ENCODE measurements at places on chromosomes 12 and 14. TPM values are rescaled to one million over a fixed set of nuclear protein-coding genes. Genes with fewer than 3 reads are reported as not detected.

GRCh38 chr12:92928421-92928961, 604 bp downstream of the EEA1 start:
- peaks cover 4% of the 10 kb centered on the region for H3K36me3 ChIP-seq
- DNase-seq: peak; percentile 64
- no peaks in the 10 kb centered on the region for H3K27me3 ChIP-seq

- no peak for DNase-seq
- no peaks in the 10 kb centered on the region for H3K4me1 ChIP-seq
- no peaks in the 10 kb centered on the region for H3K36me3 ChIP-seq
- no peaks in the 10 kb centered on the region for H3K27me3 ChIP-seq
Observed at GRCh38 chr12:106150555-106150954, 11.8 kb upstream of the NUAK1 start.

GRCh38 chr12:107277855-107278254, 184.5 kb upstream of the CRY1 start:
- H3K36me3 ChIP-seq: no peaks in the 10 kb centered on the region
- H3K27me3 ChIP-seq: no peaks in the 10 kb centered on the region
- no peak overlapping the region for H3K27ac ChIP-seq
- no peak overlapping the region for H3K4me3 ChIP-seq

DNA sequence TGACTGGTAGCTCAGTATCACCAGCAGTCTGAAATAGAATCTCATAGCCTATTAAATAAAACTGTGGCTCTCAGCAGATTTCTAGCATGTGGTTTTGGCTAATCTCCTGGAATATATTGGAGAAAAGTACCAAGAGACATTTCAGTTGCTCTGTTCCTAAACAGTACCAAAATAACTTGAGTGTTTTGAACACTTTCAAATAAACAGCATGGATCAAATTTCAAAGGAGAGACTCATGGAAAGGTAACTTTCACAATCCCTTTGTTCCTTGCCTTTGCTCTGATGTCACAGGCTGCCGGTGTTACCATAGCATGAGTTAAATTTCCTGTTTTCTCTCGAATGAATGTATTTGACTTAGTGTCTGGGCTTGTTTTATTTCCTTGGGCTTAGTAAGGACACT, 3.4 kb downstream of the ARG2 start:
- DNase-seq: no peak
- H3K27me3 ChIP-seq: no peaks in the 10 kb centered on the region
- H3K4me3 ChIP-seq: no peak overlapping the region
- no peaks in the 10 kb centered on the region for H3K36me3 ChIP-seq
- H3K27ac ChIP-seq: peak overlapping the region; percentile 69
- peaks cover 14% of the 10 kb centered on the region for H3K4me1 ChIP-seq

- H3K27ac ChIP-seq: no peak overlapping the region
- no peaks in the 10 kb centered on the region for H3K4me1 ChIP-seq
- no peaks in the 10 kb centered on the region for H3K36me3 ChIP-seq
- peaks cover 12% of the 10 kb centered on the region for H3K27me3 ChIP-seq
- H3K4me3 ChIP-seq: no peak overlapping the region
Observed at GRCh38 chr12:117228239-117228638, 38.0 kb upstream of the FBXO21 start.

GRCh38 chr12:5192726-5193125, 149.0 kb downstream of the KCNA5 start:
- no peaks in the 10 kb centered on the region for H3K27me3 ChIP-seq
- no peaks in the 10 kb centered on the region for H3K36me3 ChIP-seq
- no peak overlapping the region for H3K27ac ChIP-seq
- H3K4me1 ChIP-seq: no peaks in the 10 kb centered on the region
- H3K4me3 ChIP-seq: no peak overlapping the region

DNA sequence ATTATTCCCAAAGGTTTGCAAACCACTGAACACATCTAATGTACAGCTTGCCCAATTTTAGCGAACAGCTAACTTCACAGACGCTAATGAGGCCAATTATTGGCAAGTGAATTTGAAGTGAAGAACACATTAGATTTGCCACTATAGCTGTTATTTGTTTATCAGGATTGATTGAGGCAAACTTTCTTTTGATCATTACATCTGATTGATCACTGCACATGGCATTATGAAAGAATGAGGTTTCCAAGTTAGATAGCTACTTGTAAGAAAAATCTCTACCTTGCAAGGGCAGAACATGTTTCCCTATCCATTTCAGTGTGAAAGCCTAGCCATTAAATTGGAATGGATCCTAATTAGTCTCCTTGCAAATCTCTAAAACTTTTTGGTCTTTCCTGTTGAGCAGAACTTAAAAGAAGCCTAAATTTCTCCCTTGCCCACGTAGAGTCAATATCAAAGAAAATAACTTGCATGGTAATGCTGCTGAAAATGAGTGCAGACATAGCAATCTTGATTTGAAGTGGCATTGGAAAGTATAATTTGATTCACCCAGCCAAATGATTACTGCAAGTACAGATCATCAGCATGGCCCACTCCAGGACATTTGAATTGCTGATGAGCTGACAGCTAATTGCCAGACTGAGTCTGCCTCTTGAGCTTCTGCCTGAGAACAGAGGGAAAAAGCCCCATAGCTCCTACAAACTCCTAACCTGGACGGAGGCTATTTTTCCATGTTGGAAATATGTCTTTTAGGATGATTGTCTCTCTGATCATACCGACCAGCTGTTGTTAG, 98.6 kb downstream of the TPH2 start:
- no peak for DNase-seq
- no peak overlapping the region for H3K4me3 ChIP-seq
- H3K27ac ChIP-seq: no peak overlapping the region

DNA sequence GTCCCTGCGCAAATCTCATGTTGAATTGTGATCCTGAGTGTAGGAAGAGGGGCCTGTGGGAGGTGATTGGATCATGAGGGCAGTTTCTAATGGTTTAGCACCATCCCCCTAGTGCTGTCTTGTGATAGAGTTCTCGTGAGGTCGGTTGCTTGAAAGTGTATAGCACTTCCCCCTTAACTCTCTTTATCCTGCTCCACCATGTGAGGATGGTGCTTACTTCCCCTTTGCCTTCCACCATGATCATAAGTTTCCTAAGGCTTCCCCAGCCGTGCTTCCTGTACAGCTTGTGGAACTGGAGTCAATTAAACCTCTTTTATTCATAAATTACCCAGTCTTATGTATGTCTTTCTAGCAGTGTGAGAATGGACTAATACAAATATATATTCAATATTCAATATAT, 303.7 kb upstream of the SEL1L start:
- H3K4me3 ChIP-seq: no peak overlapping the region
- no peaks in the 10 kb centered on the region for H3K27me3 ChIP-seq
- H3K36me3 ChIP-seq: no peaks in the 10 kb centered on the region
- no peaks in the 10 kb centered on the region for H3K4me1 ChIP-seq
- no peak overlapping the region for H3K27ac ChIP-seq
- no peak for DNase-seq

DNA sequence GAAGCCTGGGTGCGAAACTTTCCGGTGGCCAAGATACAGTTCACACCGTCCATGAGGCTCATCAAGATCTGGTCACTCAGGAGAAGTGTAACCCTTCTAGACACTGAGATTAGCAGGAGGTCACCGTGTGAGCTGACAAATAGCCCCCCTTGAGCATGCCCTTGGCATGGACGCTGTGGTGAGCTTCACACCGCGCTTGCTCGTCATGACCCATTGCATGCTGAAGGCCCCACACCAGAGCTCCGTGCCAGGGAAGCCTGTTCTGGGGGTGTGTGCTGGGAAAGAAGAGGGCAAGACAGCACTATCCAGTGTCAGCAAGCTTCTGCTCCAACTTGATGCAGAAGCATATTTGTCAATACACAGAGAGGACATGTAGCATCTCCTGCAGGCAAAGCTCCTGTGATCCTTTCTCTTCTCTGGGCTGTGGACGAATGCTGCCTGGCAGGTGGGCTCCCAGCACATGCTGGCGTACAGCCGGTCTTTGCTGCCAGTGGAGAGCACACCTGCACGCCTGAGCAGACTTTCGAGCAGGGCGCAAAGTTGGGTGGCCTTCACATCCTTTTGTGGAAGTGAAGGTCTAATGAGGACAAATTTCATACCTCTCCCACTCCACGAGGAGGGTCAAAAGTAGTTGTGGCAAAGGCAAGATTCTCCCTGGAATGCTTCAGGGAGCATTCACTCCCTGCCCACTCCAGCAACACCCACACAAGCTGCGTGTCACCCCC, 126.9 kb upstream of the FKBP4 start:
- DNase-seq: no peak
- peaks cover 2% of the 10 kb centered on the region for H3K27me3 ChIP-seq
- no peak overlapping the region for H3K27ac ChIP-seq
- H3K4me3 ChIP-seq: no peak overlapping the region
- H3K4me1 ChIP-seq: no peaks in the 10 kb centered on the region

- H3K36me3 ChIP-seq: peaks cover 84% of the 10 kb centered on the region
- no peaks in the 10 kb centered on the region for H3K27me3 ChIP-seq
- H3K27ac ChIP-seq: no peak overlapping the region
- no peak overlapping the region for H3K4me3 ChIP-seq
- H3K4me1 ChIP-seq: peaks cover 36% of the 10 kb centered on the region
- DNase-seq: no peak
Observed at GRCh38 chr12:57535764-57536596, 11.0 kb downstream of the DCTN2 start.

DNA sequence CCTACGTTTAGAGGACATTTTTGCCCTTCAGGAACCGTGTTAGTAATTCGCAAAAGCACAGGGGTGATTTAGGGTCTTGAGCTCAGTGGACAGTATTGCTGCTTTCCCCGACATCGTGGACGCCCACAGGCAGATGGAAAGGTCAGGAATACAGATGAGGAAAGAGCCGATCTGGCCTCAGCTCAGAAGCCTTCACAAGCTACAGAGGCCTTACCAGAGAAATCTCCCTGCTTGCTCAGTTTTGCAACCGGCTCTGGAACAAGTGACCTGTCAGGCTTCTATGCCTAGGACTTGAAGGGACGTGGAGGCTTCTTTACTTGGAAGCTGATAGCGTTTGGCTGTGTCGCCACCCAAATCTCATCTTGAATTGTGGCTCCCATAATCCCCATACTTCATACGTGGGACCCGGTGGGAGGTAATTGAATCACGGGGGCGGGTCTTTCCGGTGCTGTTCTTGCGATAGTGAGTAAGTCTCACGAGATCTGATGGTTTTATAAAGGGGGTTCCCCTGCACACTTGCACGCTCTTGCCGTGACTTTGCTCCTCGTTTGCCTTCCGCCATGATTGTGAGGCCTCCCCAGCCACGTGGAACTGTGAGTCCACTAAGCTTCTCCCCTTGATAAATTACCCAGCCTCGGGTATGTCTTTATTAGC, 332.5 kb downstream of the MED13L start:
- H3K36me3 ChIP-seq: no peaks in the 10 kb centered on the region
- no peak overlapping the region for H3K27ac ChIP-seq
- H3K27me3 ChIP-seq: no peaks in the 10 kb centered on the region
- H3K4me3 ChIP-seq: no peak overlapping the region
- no peaks in the 10 kb centered on the region for H3K4me1 ChIP-seq

DNA sequence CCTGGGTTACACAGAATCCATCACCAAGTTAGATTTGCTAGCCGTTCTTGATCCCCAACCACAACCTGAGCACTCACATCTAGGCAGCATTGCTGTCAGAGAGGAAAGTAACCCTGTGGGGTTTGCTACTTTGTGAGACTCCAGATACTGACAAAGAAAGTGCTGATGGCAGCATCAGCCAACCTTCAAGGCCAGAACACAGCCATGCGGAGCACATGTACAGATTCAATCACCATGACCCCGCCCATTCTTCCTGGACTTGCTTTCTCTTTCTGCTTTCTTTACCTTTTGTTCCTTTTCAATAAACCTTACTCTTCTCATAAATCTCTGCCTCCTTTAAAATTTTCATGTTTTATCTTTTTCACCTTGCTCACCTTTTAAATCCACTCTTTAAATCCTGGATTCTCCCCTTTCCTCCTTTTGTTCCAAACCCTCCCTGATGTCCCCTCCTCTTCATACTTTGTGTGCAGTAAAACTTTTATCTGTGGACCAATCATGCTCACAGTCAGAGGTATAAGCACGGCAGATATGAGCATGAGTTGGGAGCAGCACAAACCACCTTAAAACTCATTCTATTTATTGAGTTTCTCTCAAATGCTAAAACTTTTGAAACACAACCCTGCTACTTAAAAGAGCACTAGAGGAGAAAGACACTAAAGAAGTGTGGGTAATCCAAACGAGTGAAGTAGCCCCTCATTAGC, 21.9 kb upstream of the CERS5 start:
- H3K4me1 ChIP-seq: no peaks in the 10 kb centered on the region
- H3K4me3 ChIP-seq: no peak overlapping the region
- no peak for DNase-seq
- peaks cover 14% of the 10 kb centered on the region for H3K36me3 ChIP-seq

- no peaks in the 10 kb centered on the region for H3K27me3 ChIP-seq
- peak within 1 kb of the TSS; percentile 91 for H3K27ac ChIP-seq
- peak within 1 kb of the TSS; percentile 98 for H3K4me3 ChIP-seq
- DNase-seq: peak; percentile 89
- H3K36me3 ChIP-seq: peaks cover 9% of the 10 kb centered on the region
Observed at GRCh38 chr12:62466594-62467491, at the start of gene MON2. Gene MON2 (plus strand): TSS chr12:62466826. CDS start chr12:62467208, 382 bp downstream.

DNA sequence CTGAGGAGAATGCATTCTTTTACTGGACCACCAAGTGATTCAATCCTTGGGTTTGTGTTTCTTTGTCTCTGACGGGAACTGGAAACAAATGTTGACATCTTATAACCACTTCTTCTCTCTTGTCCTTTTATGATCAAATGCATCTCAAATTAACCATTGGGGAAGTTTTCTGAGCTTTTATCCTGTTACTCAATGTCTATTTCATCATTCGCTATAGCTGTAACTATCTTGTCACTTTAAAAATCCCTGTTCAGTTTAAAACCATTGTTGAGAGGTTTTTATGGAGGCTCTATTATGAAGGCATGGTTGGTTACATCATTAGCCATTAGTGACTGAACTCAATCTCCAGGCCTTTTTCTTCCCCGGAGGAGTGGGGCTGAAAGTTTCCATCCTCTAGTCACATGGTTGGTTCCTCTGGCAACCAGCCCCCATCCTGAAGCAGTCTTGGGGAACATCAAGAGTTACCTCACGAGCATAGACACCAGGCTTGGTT, 2.7 kb upstream of the CLEC6A start:
- H3K27ac ChIP-seq: no peak overlapping the region
- DNase-seq: no peak

DNA sequence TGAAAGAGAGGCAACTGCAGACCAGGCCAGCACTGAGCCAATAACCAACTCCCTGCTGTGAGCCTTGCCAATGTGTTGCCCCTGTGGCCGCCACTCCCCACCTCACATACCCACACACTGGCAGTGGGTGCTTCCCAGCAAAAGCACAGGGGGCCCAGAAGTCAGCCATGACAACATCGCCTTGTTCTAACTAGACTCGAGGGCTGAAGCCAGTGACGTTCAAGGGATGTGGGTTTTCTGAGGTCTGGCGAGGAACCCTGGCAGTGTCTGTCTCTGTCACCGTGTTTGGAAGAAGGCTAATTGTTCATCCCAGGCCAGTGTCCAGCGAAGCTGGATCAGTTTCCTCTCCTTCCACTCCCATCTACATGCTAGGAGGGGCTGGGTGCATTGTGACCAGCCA, 311.8 kb upstream of the AMIGO2 start:
- no peaks in the 10 kb centered on the region for H3K4me1 ChIP-seq
- no peak overlapping the region for H3K4me3 ChIP-seq
- DNase-seq: no peak

GRCh38 chr12:16198884-16199283, 78.6 kb downstream of the SLC15A5 start:
- no peak overlapping the region for H3K27ac ChIP-seq
- no peaks in the 10 kb centered on the region for H3K4me1 ChIP-seq
- no peaks in the 10 kb centered on the region for H3K27me3 ChIP-seq
- no peaks in the 10 kb centered on the region for H3K36me3 ChIP-seq
- no peak overlapping the region for H3K4me3 ChIP-seq
- DNase-seq: no peak

The CPNE6 gene
- not detected for total RNA-seq

The OTX2 gene
- total RNA-seq: not detected

The MRPS35 gene
- total RNA-seq: 88.8 TPM

The ALX1 gene
- not detected for total RNA-seq

The KRT6C gene
- total RNA-seq: not detected

The MGAT2 gene
- 33.3 TPM for total RNA-seq

The SOCS2 gene
- total RNA-seq: 90.4 TPM

The PIWIL1 gene
- total RNA-seq: not detected

The PEBP1 gene
- total RNA-seq: 183 TPM

The NANOG gene
- total RNA-seq: 0.04 TPM

Data from K562 (cell line).